NCI-H510A (cell line): ENCODE measurements at places on chromosomes 6 and 20.

- no peak for DNase-seq
Observed at GRCh38 chr6:143673669-143674068, 4.1 kb upstream of the PHACTR2 start.

- no peak for DNase-seq
Observed at GRCh38 chr6:97102145-97102790, 177.7 kb downstream of the KLHL32 start.

- DNase-seq: no peak
Observed at GRCh38 chr6:11273406-11274065, 41.1 kb upstream of the NEDD9 start.

DNA sequence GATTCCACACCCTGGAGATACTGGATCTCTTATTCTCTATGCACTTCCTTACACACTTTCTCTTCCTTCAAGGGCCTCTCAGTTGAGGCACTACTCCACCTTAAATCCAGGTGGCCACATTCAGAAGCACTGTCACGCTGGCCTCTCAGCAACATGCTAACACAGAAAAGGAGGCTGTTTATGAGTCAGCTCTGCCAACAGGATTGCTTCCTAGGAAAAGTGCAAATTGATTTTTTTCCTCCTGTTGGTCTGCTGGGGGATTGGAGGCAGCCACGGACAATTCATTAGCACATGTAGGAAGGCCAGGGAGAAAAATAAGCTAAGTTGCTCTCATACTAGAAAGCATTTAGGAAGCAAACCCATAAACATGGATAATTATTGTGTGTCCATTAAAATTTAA lies 20.9 kb downstream of the LY86 start:
- no peak for DNase-seq

GRCh38 chr6:90368601-90369000 lies 72.0 kb upstream of the BACH2 start:
- no peak for DNase-seq

DNA sequence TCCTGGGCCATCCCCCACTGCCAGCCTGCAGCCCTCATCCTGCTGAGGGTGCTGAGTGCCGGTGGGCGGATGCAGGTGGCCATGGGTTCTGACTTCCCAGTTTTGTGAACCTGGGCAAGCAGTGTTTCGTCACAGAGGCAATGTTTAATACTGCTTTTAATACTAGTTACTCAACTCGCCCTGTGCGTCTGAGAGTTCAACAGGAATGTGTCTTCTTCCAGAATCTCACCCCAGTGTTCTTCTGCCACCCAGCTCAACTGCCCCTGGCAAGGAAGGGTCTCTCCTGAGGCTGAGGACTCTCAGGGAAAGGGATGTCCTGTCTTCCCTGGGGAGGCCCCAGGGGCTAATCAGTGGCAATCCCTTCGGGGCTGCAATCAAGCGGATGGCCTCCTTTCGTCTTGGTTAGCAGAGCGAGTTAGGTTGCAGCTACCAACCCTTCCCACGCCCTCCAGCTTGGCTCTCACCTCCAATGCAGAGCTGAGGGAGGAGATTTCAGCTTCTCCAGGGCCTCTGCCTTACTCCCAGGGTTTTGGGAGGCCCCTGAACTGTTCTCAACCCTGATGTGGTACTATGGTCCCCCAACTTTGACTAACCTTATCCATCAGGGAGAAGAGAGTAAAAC lies 2.0 kb downstream of the KCNK16 start:
- DNase-seq: no peak

- DNase-seq: no peak
Observed at GRCh38 chr6:23983735-23984134, 142.3 kb upstream of the NRSN1 start.

GRCh38 chr6:1719922-1720321 lies 110.2 kb downstream of the FOXC1 start:
- DNase-seq: no peak

- DNase-seq: no peak
Observed at GRCh38 chr6:147001621-147002020, 202.6 kb upstream of the STXBP5 start.

GRCh38 chr6:41746107-41746506 lies 1.1 kb downstream of the PGC start:
- no peak for DNase-seq

DNA sequence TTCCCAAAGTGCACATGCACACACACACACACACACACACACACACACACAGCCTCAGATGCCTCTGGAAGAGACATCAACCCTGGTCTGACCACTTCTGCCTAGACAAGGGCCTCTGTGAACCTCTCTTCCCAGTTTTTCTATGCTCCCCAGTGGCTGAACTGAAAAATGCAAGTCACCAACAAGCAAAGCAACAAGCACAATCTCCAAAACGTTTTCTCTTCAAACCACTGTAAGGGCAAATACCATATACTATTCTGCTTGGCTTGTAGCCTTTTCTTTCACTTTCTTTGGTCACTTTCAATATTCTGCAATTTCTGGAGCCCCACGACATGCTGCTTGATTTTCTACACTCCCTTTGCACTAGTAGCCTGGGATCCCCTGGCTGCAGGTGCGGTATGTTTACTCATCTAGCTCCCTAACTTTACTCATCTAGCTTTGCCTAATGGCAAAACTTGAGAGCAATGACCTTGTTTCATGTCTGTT lies 121.4 kb upstream of the DST start:
- peak; percentile 54 for DNase-seq

- DNase-seq: no peak
Observed at GRCh38 chr6:117890172-117890571, 16.9 kb upstream of the SLC35F1 start.

GRCh38 chr6:140051521-140052512 lies 677.4 kb upstream of the CITED2 start:
- DNase-seq: no peak

- no peak for DNase-seq
Observed at GRCh38 chr6:135743476-135743875, 108.0 kb upstream of the PDE7B start.

GRCh38 chr20:34268851-34269636 lies 27.8 kb downstream of the ASIP start:
- DNase-seq: no peak

DNA sequence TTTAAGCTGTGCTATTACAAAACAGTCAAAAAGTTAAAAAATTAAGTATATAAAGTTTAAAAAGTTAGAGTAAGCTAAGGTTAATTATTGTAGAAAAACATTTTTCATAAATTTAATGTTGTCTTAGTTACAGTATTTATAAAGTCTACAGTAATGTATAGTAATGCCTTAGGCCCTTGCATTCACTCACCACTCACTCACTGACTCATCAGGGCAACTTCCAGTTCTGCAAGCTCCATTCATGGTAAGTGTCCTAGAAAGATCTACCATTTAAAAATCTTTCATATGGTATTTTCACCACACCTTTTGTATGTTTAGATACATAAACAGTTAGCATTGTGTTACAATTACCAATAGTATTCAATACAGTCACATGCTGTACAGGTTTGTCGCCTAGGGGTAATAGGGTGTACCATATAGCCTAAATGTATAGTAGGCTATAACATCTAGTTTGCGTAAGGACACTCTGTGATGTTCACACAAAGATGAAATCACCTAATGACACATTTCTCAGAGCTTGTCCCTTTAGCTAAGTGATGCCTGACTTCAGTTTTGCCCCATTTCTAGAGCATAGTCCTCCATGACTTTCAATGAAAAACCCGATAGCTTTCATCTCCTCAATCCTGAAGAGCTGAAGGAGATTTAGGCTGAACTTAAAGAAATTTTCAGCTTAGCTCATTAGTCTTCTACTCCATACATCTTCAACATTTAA lies 14.9 kb upstream of the HLA-DRA start:
- DNase-seq: no peak

DNA sequence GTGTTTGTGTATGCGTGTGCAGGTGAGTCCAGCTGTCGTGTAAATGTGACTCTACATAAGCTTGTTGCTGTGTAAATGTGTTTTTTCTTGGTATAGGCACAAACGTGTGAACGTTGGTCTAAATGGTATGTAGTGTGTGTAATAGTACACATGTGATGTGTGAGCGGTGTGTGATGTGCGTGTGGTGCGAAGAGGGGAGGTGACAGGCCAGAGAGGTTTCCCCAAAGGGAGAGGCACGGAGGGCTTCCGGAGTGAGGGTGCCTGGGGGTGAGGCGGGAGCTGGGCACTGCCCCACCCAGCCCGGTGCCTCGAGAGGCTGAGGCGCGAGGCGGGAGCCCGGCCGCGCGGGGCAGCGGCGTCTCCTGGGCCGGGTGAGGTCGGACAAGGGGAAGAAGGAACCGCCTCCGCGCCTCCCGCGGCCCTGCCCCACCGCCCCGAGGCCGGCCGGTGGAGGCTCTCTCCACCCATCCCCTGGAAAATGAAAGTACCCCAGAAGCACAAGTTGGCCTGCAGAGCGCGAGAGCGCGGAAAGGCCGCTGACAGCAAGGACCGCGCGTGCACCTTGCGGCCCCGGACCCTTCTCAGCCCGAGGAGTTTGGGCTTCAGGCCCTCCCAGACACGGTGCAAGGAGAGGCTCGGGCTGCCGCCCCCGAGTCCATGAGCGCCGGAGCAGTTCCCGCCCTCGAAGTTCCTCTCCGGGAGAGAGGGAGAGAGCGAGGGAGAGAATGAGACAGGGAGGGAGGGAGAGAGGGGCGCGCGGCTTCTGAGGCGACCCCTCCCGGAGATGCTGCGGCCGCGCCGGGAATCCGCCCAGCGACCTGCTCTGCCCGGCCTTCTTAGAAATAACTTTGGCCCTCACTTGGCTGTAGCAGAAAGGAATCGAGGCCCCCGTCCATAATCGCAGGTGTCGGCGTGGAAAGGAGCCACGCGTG lies 43.2 kb upstream of the OSTM1 start:
- DNase-seq: no peak

DNA sequence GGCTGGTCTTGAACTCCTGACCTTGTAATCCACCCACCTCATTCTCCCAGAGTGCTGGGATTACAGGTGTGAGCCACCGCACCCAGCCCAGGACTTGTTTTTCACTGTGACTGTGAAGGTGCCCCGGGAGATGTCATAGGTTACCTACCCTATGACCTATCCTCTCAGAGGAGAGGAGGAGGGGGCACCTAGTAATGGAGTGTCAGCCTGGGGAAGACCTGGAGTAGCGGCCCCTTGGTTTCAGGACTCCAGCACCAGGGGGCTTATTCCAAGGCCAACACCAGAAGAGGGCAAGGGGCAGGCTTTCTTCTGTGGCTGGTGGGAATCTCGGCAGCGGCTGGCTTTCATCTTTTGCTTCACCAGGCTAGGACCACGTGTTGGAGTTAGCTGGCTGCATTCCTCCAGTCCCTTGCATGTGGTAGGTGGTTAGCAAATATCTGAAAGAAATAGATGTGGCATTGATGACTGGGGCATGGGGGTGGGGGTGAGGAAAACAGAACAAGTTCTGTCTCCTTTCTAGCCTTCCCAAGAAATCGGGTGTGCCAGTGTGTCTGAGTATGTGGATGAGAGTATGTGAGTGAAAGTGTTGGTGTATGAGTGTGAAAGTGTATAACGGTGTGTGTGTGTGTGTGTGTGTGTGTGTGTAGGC lies 7.9 kb upstream of the ITPR3 start:
- no peak for DNase-seq

DNA sequence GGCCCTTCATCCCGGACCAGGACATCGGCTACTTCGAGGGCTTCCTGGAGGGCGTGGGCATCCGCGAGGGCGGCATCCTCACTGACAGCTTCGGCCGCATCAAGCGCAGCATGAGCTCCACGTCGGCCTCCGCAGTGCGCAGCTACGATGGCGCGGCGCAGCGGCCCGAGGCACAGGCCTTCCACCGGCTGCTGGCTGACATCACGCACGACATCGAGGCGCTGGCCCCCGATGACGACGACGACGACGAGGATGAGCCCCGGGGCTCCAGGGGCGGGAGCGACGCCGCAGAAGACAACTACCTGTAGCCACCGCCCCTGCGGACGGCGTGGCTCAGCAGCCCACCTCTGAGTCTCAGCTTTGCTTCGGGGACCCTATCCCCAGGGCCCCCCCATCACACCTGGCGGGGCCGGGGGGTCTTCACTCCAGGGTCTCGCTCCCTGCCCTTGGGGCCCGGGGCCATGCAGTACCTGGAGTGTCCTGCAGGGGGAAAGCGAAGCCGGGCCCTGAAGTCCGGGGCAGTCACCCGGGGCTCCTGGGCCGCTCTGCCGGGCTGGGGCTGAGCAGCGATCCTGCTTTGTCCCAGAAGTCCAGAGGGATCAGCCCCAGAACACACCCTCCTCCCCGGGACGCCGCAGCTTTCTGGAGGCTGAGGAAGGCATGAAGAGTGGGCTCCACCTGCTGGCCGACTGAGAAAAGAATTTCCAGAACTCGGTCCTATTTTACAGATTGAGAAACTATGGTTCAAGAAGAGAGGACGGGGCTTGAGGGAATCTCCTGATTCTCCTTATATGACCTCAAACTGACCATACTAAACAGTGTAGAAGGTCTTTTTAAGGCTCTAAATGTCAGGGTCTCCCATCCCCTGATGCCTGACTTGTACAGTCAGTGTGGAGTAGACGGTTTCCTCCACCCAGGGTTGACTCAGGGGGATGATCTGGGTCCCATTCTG lies 20.8 kb upstream of the HCK start:
- DNase-seq: peak; percentile 49

DNA sequence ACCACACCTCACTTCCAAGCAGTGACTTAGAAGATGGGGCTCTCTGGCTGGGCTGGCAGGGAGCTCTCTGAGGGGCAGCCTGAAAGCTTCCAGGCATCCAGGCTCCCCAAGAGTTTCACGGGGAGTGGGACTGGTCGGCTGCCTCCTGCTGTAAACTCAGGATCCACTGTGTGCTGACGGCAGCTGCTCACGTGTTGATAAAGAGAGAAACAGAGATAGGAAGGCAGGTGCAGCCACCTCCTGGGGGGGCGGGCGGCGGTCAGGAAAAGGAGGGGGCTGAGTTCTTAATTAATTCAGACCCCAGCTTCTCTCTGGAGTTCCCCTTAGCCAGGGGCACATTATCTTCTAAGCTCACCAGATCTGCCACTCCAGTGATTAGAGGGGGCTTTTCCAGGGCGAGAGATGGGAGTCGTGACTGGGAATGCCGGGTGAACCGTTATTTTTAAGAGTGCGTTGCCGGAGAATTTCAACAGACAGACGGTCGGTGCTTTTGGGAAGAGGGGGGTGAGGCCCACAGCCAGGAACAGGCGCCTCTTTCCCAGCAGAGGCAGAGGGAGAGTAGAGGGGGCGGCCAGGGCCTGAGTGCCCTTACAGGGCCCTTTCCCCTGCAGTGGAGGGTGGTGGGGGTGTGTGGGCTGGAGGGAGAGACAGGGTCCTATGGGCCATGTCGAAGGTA lies 70.9 kb downstream of the CD40 start:
- no peak for DNase-seq

DNA sequence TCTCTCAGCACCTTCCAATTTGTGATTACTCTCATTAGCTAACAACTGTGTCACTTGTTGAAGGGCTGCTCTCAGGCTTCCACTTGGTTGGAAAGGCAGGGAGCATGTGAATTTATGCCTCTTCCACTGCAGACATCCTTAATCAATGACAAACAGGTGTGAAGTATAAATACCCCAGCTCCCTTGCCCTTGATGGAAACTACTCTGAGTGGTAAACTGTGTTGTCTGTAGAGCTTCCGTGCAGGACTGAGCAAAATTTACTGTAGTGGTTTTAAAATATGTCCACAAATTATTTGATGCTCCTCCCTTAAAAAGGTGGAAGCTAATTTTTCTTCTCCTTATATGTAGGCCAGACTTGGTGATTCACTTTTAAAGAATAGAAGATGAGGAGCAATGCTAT lies 253.0 kb upstream of the TBX18 start:
- no peak for DNase-seq
